ENCODE measurements at places on chromosomes 3 and 15.

- no peak for DNase-seq
These were observed 239.5 kb downstream of the EDEM1 start for GRCh38 chr3:5427021-5427420.

DNA sequence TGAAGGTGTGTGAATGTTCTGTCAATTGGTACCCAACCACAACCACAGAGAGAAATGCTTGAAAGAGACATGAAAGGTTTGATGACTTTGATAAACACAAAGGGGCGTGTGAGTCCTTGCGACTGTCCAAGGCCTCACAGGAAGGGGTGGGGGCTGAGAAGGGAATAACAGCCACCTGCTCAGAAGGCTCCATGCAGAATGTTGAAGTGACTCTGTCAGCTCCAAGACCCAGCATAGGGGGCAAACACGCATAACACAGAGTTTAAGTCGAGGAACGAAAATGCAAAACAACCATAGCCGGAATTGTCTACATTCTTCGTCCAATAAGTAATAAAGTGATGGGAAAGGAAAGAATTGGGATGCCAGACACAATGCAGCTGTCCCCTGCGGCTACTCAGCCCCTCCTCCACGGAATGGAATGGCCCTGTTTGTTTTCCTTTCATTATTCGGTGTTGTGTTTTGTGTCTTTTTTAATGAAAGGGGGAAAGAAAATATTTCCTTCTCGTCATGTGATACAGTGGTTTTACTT, 19.9 kb downstream of the TMEM212 start:
- no peak for DNase-seq

GRCh38 chr15:66981771-66982170, 83.6 kb upstream of the SMAD3 start:
- DNase-seq: no peak

GRCh38 chr3:5197470-5198312, 10.2 kb downstream of the EDEM1 start:
- DNase-seq: no peak

- DNase-seq: no peak
These were observed 37.5 kb upstream of the IQSEC1 start for GRCh38 chr3:13110678-13111116.

- no peak for DNase-seq
These were observed 100.1 kb upstream of the SPATA12 start for GRCh38 chr3:56960234-56960917.

DNA sequence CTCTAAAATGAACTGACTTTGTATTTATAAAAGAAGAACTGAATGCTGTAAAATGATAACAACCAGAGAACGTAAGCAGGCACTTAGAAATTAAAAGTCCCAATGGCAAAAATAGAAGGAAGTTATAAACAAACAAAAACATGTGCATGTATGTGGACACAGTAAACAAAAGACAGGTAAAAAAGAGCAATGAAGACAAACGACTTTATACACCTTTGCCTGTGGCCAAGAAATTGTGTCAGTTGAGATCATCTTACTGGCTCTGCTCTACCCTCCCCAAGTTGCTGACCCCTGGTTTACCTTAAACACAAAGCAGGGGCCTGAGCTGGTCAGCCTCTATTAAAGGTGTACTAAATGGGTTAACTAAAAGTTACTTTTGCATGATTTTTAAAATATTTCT, 41.7 kb upstream of the GP5 start:
- DNase-seq: no peak

- peak; percentile 54 for DNase-seq
These were observed 19.3 kb upstream of the GPX1 start for GRCh38 chr3:49377483-49377882.

DNA sequence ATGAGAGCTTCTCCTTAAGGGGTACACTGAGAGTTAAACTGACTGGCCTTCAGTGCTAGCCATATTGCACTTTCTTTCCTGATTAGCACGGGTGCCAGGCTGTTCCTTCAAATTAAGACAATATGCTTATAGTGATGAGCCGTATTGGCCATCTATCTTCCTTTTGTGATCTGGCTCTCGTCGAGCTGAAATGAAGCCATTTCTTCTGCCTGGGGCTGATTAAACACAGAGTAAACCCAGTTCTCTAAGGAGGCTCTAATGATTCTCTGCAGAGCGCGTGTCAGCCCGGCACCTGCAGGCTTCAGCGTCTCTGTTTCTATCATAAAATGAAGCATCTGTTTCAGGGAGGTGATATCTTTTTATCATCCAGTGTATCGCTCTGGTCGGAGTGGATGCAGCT, 107.5 kb upstream of the NR2F2 start:
- DNase-seq: no peak

DNA sequence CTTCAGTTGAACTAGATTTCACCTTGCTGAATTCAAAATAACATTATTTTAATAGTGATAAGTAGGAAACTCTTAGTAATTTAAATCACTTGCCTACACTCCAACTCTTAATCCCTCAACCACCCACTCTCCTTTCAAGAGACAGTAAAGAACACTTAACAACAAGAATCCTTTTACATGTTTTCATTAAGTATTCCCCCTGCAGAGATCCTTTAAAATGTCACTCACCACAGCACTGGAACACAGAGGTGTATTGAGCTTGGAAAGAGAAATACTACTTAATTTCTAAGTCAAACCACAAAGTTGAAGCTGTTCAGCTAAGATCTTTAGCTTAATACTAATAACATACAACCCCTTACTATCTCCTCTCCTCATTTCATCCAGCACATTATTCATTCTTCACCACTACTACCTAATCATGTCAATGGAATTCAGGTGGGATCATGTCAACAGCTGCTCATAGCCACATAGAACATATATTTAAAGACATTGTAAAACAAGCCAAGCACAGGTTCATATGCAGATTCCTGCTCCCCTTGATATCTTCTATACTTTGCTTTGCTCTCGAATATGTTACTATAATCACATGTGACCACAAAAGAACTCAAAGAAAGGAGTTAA, 40.5 kb downstream of the IMPG2 start:
- DNase-seq: no peak

GRCh38 chr15:58631319-58631718, 118.2 kb downstream of the ADAM10 start:
- no peak for DNase-seq

DNA sequence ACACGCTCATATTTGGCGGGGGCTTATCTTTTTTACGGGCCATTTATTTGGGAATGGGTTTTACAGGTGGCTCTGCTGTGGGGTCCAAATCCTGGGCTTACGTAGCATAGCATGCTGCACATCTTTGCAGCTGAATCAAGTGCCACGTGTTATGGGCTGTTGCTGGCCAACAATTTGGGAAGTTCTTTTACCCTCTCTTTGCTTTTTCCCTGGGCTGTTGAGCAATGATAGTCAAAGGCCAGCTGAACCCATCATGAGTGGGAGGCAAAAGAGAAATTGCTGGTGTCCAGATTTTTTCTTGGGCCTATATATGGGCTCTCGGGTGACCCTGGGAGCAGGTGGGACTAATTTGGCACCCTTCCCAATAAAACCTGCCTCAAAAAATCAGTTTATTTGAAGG, 209.3 kb upstream of the SATB1 start:
- no peak for DNase-seq

DNA sequence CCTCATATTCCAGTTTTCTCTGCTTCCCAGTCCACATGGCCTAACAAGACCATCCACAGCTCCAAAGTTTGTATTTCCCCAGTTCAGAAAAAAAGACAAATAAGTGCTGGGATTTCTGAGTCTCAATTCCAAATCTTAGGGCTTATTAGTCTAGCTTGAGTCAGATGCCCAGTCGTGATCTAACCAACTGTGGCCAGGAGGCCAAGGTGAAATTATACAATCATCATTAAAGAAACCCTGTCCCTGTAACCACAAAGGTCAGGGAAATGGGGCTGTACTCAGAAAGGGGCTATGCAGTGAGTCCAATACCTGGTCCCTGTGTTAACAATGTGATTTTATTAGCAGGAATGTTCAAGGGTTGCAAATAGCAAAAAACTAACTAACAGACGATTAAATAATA, 40.5 kb upstream of the MITF start:
- DNase-seq: no peak

DNA sequence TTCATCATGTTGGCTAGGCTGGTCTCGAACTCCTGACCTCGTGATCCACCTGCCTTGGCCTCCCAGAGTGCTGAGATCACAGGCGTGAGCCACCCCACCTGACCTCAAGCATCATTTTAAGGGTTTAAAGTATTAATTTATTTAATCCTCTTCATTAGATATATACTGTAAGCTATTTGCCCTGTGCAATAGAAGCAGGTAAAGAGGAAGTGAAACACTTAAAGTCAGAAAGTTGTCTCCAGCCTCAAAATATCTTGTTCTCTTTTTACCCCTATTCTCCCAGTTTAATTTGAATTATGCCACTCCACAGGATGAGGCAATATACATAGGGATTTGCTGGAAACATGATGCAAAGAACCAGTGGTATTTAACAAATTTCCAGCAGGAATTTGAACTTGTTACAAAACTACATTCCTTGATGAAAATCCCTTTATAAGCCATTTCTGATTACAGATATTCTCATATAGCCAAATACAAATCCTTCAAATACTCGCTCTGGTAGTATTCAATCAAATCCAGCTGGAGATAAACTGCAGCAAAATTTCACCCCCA, 2.0 kb downstream of the NDUFB5 start:
- DNase-seq: no peak

DNA sequence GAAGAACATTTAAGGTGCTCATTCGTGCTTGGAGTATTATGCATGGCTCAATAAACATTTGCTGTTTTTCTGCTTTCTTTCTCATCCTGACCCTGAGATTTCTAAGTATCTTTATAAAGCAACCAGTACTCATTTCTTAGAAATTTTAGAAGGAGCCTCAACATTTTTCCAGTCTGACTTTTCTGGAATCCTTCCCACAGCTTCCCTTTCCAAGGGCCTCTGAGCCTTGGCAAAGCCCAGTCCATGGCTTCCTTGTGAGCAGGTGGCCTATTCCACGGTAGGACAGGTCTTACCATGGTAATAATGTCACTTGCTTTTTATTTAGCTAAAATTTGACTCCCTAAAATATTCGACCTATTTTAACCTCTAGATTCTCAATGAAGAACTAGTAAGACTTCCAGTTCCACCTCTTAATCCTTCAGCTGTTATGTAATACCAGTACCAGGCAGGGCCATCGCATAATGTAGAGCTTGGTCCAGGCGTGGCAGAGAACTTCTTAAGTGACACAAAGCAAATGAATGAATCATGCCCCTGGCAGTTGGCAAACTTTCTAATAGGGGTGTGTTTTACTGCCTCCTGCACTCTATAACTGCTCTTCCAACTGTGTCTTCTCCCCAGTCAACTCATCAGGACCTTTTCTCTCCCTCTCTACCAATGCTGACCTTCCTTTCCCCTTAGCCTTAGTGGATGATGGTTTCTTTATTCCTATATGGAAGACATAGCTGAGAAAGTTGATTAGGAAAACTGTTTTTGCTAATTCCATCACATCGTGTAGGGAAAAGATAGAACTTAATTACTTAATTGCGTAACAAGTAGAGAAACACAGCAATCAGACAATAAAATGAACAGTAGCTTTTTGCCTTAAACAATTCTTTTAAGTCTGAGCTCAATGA, 894 bp upstream of the TM4SF4 start:
- DNase-seq: no peak

GRCh38 chr3:10845839-10846656, 30.0 kb downstream of the SLC6A11 start:
- no peak for DNase-seq

GRCh38 chr15:91912336-91912735, 58.8 kb downstream of the SLCO3A1 start:
- no peak for DNase-seq

GRCh38 chr3:59979542-59979941, 929.7 kb upstream of the CFAP20DC start:
- DNase-seq: no peak

DNA sequence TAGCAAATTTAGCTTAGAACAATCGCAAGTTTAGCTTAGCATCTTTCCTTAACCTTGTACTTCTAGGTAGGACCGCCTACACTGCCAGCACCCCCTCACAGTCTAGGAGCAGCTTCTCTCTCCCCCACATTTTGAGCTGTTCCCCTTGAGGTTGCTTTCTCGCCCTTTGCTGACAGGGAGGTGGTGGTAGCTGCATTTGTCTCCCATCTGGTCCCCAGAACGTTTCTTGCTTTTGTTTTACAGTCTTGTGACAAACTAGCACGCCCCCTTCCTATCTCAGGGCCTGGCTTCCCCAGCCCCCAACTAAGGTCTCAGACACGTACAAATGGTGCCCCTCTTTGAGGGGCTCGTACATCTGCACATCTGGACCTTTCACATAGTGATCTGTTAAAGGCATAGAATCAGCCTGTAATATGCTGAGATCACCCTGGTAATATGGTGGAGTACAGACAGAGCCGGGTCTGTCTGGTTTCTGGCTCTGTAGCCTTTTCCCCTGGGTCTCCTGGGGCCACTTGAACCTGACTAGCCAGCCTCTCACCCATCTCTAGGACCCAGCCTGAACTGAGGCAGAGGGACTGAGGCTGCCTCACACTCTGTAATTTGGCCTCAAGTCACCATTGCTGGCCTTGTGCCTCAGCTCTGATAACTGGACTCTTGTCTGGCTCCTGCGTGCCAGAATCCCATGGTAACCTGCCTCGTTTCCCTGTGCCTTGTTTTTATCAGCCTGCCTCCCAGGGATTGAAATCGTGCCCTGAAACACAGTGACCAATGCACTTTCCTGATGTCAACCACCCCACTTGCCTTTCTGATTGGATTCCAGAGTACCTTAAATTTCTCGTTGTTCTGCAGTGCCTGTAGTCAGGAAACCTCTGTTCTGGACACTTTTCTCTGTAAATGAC, 27.7 kb downstream of the CRTC3 start:
- peak; percentile 41 for DNase-seq

DNA sequence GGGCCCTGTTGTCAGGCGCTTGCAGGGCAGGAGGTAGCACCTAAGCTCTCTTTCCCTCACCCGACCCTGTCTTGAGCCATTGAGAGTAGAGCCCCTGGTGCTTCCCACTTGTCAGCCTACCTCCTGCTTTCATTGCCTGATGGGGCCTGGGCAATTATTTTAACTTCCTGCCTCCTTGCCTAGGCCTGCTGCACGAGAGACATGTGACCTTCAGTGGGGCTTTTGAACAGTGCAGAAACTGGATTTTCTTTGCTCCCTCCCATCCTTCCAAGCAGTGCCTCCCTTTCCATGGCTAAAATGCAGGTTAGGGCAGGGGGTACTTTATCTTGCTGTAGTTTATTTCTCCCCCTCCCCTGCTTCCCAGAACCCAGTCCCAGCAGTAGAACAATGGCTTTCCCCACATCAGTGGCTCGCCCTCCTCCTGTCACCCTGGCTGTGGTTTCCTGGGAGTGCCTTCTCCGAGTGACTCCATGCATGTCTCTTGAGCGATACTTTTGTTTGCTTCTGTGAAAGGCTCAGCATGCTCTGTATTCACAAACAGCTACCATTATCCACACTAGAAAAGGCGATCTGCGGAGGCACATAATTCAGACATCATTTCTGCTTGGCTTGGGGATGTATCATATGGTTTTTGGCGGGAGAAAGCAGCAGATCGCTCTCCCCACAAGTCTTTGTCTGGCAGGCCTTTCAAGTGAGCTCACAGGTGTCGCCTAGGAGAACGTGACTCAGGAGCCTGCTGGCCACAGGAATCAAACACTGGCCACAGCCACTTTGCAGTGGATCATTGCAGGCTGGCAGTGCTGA, 24.1 kb downstream of the PDIA5 start:
- no peak for DNase-seq

- no peak for DNase-seq
These were observed 113.1 kb downstream of the ZNF621 start for GRCh38 chr3:40637906-40638305.

GRCh38 chr3:197750858-197751737, 1.4 kb downstream of the FYTTD1 start:
- no peak for DNase-seq

GRCh38 chr3:127216415-127217261, 23.7 kb downstream of the PRR23E start:
- DNase-seq: no peak

Data from stimulated activated CD4-positive, alpha-beta T cell treated with anti-CD3 and anti-CD28 coated beads, Interleukin-2, amount 100 ng/mL, for 4 hours (primary cell).